Pulmonary artery endothelial cell (primary cell): ENCODE measurements at places on chromosomes 6 and 20.

GRCh38 chr6:148700741-148701311 is 46.0 kb upstream of the UST start:
- no peak for DNase-seq

DNA sequence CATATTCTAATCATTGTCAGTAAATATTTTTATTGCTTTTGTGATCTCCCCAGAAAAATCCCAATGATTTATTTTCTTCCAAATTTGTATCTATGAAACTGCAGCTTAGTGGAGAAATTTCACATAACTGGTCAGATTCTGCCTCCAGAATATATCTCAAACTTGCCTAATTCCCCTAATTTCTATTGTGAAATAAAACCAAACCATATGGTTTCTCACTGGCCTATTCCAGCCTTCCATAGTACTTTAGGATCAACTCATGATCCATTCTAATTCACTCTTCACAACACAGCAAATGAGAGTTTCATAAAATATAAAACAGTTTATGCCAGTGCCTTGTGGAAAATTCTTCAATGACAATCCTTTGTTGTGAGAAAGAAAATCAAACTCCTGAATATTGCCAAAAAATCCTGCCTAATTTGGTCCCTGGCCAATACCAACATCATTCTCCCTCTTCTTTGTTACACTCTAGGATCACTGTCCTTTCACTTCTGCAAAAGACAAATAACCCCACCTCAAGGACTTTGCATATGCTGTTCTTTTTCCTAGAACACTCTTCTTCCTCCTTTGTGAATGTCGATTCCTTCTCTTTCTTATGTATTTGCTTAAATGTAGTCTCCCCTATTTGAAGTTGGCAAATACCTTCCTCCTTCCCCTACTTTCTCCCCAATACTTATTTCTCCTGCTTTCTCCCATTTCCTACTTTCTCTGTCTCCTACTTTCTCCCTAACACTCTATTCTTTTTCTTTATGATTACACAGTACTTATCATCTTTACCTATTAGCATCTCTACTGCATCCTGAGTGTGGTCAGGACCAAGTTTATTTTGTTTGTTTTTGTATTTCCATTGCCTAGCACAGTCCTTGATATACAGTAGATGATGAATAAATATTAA is 587.5 kb downstream of the RFPL4B start:
- DNase-seq = no peak

GRCh38 chr6:1244941-1245340 is 67.0 kb upstream of the FOXQ1 start:
- no peak for DNase-seq

GRCh38 chr6:150800674-150801314 is 64.7 kb upstream of the MTHFD1L start:
- DNase-seq = no peak
